Stimulated activated CD8-positive, alpha-beta memory T cell treated with anti-CD3 and anti-CD28 coated beads, Interleukin-15, amount 100 ng/mL, for 24 hours (primary cell): ENCODE measurements at places on chromosomes 2 and 18.

DNA sequence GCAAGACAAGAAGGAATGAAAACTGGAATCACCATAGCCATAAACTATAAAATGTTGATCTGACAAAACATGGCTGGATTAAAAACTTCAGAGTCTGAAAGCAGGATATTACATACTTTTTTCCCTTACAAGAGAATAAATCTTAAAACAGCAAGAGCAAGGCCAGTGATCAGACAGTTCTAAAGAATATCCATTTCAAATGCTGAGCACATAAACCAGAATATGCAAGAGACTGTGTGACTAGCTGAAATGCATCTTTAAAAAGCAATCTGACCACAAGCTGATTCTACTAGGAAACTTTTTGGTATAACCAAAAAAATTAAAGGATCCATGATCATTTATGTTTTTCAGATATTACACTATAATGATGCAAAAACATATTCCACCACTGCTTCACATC, 120.7 kb upstream of the RNU4ATAC start:
- DNase-seq, result no peak

GRCh38 chr2:69489793-69490192, 52.6 kb upstream of the NFU1 start:
- no peak for DNase-seq

GRCh38 chr2:148303161-148303560, 282.3 kb downstream of the MBD5 start:
- DNase-seq, result no peak

DNA sequence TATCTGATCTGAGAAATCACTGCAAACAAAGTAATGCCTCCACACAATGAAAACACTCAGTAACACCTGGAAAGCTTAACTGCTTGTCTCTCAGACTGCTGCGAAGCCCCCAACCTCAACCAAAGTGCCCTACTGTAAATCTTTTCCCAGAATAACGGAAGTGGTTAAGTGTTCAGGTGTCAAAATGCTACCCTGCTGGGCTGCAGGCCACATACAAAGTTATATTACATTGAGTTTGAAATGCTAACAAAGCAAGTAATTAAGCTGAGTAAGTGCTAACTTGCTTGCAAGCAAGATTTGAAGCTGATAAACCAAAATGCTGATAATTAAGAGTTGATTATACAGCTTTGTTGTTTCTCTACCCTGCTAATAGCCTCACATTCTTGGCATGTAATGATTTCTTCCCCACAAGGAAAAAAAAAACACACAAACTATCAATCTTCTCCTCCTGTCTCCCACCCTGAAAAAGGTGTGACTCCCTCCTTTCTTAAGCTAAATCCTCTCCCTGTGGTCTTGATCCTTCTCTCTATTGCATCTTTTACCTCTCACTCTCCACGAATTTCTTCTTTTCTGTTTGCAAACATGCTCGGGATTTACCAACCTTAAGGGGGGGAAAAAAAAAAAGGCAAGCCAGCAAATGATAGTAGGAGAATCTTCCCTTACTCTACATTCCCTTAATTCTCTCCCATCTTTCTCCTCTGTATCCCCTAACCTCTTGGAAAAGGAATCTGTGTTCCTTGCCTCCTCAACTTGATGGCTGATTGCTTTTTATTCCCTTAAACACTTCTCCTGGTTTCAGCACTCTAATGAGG, 266.8 kb upstream of the SIX3 start:
- no peak for DNase-seq

DNA sequence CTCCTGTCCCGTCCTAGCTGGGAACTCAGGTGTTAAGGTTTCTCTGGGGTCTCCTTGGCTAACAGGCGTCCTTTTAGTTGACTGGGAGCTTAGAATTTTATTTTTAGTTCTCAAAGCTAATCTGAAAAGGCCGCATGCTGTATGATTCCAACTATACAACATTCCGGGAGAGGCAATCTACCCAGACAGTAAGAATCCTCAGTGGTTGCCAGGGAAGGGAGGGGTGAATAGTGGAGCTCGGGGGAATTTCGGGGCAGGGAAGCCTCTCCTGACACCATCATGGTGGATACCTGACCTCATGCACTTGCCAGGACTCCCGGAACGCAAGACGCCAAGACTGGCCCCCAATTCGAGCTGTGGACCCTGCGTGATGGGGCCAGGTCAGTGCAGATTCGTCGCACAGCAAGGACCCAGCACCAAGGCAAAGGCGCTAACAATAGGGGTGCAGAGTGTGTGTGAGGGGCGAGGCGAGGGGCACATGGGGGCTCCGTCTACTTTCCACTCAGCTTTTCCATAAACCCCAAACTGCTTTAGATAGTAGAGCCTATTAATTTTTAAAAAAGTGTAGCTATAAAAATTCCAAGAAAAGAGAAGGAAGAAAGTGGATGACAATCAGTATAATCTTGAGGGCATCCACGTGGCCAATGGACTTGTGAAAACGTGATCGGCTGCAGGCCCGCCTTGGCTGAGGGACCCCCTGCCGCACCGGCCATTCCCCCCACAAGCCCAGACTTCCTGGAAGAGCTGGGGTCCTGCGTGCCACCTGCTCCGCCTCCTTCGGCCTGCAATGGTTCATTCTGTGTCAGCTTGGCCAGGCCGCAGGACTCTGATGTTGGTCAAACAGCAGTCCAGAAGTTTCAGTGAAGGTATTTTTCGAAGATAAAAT, 17.3 kb downstream of the PDCD1 start:
- no peak for DNase-seq

- peak; percentile 72 for DNase-seq
These were observed 5.8 kb downstream of the NT5DC4 start for GRCh38 chr2:112726487-112727190.
